ENCODE measurements at places on chromosomes 2 and 18.

DNA sequence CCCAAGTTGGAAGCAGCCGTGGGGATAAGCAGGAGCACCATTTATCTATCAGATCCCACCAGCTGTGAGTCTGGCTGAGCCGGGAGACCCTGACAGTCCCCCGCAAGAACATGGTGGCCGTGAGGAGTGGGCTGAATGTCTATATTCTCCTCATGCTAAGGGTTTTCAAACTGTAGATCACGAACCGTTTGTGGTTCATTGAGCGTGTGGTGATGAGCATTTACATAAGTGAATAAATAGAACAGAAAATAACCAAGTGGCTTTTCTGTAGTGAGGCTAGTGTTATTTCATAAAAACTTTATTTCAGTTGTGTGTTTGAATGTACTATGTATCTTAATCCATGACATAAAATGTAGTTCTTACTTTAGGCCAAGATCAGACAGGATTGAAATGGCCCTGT lies 190.2 kb upstream of the APCDD1 start:
- DNase-seq: no peak

DNA sequence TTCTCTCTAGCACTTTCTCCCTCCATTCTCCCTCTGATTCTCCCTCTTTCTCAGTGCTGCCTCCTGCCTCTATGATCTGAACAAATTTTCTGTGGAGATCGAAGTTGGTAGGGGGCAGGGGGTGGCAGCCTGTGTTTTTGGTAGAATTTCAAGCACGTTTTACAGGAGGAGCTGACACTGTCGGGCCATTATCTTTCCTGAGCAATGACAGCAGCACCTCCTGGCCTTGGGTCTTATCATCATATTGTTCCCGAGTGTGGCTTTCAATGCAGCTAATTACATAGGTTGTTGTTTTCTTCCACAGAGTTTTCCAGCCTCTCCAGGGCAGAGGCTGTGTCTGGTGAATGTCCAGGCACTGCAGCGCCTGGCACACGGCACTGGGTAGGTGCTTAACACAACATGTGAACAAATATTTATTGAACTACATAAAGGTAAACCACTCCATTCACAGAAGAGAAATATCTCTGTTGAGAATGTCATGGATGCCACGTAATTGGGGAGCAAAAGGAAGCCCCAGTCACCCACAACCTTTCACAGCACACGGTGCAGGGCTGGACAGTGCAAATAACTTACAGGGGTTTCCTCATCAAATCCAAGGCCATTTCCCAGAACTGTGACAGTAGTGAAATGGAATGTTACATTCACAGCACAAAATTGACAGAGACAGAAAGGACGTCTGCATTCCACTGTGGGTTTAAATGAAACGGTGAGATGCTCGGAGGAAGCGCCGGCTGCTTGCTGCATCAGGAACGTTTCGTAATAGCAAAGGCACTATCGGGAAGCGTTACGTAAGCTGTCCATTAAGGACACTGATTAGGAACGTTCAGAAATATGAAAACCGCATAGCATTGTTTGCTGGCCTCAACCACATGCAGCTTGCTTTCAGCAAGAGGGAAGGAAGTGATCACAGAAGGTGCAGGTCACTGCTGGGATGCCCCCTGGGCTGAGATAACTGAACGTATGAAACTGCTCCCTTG lies 6.5 kb upstream of the KCNG2 start:
- no peak for DNase-seq

GRCh38 chr2:233201258-233202013 lies 50.0 kb upstream of the ATG16L1 start:
- no peak for DNase-seq

- no peak for DNase-seq
These were observed 95.8 kb downstream of the TGOLN2 start for GRCh38 chr2:85231952-85232351.

DNA sequence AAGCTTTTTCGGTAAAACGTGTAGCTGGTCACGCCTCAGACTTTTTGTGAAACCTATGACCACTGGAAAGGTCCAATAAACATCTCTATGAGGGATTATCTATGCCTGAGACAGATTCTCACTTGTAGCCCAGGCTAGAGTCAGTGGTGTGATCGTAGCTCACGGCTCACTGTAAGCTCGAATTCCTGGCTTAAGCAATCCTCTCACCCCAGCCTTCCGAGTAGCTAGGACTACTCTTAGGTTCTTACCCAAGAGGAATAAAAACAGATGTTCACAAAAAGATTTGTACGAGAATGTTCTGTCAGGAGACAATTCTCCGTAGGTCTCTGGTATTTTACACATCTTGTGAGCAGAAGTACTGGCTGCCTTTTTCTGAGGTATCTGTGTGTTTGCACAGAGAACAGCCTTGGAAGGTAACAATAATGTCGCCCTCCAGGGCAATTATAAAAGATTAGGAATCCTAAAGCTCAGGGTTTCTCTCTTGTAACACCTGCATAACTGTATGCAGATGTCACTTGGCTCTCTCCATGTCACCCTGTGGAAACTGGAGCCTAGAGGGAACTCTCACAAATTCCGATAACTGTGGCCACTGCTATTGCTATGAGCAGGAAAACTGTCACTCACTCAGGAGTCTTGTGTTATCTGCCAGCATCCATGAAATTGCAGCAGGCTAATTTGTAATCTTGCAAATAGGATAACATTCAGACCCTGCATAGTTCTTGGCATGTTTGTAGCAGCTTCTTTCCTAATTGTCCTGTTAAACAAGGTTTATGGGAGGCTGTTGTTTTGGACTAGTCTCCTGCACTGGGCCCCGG lies 25.5 kb upstream of the RALBP1 start:
- no peak for DNase-seq

GRCh38 chr2:41717839-41718238 lies 330.0 kb upstream of the PKDCC start:
- DNase-seq: peak; percentile 48

DNA sequence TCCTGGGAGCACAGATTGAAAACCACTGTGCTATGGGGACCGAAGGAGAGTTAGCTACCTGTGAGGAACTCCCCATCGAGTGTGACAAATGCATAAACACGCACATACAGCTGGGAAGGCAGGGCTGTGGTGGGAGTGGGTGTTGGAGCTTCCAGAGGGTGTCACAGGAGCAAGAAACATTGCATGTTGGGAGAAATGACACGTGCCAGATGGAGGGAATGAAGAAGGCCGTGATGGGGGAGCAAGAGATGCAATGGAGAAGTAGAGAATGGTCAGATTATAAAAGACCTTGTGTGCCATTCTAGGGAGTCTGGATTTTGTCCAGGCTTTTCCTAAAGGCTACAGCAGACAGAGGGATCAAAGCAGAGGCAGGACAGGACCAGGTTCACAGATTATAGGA lies 91.1 kb upstream of the NDUFV2 start:
- no peak for DNase-seq

Data from keratinocyte (primary cell).